ENCODE measurements at places on chromosomes 13 and 19.
A peak's percentile ranks its signal among the peaks of the same experiment; 100 is the strongest.

- DNase-seq, result no peak
Measured at GRCh38 chr13:55302568-55302967, 1838.2 kb upstream of the PRR20A start.

DNA sequence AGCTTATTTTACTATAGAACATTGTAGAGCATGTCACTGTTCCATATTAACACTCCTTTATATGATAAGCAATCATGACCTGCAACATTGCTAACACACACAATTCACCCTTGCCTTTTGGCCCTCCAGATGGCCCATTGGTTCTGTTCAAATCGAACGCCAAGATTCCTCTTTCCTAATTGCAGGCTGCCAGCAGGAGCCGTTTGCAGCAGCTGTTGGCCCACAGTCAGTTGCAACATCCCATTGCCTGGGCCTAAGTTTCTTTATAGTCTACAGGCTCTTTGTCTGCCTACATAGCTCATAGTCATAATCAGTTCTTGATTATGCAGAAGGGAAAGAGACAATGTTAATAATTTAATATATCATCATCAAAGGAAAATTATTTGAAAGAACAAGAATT is 37.6 kb downstream of the KCTD12 start:
- no peak for DNase-seq

DNA sequence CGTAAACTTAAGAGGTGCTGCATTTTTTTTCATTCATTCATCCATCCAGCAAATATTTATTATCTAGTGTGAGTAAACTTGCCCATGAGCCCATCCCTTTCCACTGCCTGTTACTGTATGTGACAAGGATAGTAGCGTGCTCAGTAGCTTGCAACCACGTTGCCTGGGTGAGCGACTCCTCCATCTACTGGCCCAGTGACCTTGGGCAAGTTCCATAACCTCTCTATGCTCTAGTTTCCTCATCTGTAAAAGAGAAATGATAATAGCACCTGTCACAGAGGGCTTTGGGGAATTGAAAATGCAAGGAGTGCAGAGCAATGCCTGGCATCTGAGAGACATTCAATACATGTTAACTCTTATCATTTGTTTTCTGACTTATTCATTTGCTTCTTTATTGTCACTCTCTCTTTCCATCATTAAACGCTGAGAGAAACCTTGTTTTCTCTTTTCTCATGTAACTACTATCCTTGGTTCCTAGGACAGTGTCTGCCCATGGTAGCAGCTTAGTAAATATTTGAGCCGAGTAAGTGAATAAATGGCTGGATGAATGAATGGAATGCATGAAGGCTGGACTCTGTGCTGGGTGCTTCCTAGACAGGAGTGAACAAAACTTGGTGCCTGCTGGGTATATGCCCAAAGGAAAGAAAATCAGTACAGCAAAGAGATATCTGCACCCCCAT is 19.9 kb downstream of the LRCH1 start:
- DNase-seq, result no peak

DNA sequence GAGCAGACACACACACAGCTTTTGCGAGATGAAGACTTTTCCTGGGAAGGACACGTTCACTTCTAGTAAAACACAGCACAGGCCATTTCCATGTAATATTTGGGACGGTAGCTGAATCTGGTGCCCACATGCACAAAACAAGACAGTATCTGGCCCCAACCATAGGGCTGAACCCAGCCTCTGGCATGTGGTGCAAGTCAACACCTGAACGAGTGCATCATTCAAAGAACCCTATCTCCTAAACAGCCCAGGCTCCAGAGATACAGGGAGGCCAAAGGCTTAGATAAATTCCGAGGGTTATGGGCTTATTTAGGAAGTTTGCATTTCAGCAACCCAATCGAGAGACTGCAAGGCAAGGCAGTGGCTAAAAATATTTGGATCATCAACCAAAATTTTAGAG is 2.7 kb upstream of the TFDP1 start:
- no peak for DNase-seq

DNA sequence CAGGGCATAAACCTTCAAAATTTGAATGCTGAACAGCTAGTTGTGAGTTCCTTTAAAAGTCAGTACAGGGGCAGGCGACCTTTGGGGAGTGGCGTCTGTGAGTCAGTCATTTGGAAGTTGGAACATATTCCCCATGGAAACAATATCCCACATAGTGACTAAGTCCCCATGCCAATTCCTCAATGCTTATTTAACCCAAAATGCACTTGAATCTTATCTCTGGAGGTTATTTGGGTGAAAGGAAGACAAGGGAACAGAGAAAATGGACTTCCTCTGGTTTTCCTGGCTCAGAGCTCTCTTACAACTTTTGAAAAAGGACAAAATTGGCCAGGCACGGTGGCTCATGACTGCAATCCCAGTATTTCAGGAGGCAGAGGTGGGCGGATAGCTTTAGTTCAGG is 479.2 kb upstream of the NBEA start:
- no peak for DNase-seq

- DNase-seq, result peak; percentile 14
Measured at GRCh38 chr19:39335168-39335548, 685 bp downstream of the GMFG start.

- DNase-seq, result no peak
Measured at GRCh38 chr13:97521726-97522125, 87.8 kb downstream of the RAP2A start.

- no peak for DNase-seq
Measured at GRCh38 chr19:31527443-31527842, 178.2 kb upstream of the TSHZ3 start.

DNA sequence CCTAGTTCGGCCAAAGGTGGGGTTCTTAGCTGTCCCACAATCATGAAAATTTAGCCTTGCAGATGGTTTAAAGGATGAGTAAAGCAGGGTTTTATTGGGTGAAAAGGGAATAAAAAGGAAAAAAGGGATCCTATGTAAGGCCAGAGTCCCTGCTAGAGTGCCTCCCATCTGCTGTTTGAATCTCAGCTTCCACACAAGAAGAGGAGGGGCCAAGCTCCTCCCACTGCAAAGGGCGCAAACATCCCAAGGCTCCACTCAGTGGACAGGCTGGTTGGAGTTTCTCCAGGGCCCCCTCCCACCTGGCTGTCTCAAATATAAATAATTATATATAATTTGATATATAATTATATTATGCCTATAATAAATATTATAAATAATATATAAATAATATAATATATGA is 1272.1 kb upstream of the PCDH20 start:
- no peak for DNase-seq

DNA sequence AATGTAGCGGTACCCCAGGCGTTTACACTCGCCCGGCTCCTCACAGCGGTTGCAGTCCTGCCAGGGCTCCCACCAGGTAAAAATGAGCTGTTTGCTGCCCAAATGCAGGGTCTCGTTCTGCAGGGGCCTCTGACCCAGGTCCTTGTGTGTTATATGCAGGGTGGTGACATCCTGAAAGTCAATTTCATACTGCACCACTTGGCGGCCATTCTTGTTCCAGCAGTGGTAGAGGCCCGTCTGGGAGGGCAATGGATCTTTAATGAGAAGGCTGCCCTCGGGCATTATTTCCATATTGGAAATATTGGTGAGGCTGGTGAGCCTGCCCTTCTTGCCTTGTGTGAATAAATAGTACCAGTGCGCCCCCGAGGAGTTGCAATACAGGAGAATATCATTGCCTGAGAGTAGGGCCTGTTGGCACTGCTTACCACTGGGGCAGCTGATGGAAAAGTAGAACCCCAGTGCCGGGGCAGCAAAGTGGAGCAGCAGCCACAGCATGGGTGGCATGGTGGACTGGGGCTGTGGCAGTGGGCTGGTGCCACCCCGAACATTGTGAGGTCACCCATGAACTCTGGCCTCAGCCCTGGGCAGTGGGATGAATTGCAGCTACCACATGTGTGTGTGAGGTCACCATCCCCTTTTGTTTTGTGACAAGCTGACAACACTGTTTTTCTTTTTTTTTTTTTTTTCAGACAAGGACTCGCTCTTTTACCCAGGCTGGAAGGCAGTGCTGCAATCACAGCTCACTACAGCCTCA is at the start of gene FAM187B:
Gene FAM187B (minus strand): TSS at position 563 of the 754 bp plus-strand sequence. CDS start 59 bp downstream, at position 504.
- DNase-seq, result no peak

GRCh38 chr13:99415851-99416331 is 85.4 kb upstream of the TM9SF2 start:
- DNase-seq, result no peak

- no peak for DNase-seq
Measured at GRCh38 chr13:64928696-64929499, 2301.2 kb downstream of the PCDH9 start.

GRCh38 chr19:38696729-38697055 is 47.6 kb downstream of the CAPN12 start:
- no peak for DNase-seq

GRCh38 chr13:93765062-93765461 is 538.5 kb downstream of the GPC6 start:
- no peak for DNase-seq

- DNase-seq, result peak; percentile 80
Measured at GRCh38 chr19:3698974-3699740, 1.1 kb downstream of the PIP5K1C start.

DNA sequence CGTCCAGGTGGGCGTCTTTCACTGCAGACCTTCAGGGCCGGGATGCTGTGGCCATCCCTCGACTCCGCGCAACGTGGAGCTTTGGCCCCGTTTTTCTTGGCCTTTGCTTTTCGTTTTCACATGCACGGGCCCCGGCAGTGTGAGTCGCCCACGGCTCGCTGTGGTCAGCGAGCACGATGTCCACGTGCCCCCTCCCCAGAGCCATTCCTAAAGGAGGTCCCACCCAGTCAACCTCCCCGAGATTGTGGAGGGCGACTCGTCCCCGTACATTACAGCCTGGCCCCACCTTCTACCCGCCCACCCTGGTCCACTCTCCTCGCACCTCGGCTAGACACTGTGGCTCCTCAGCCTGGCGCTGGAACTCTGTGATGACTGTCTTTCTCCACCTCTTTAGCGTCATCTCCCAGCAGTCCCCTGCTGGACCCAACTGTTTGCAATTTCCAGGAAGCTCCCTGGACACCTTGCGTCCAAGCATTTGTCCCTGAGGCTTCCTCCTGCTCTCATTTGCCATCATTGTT is 405 bp downstream of the ZNF446 start:
- DNase-seq, result peak; percentile 73

DNA sequence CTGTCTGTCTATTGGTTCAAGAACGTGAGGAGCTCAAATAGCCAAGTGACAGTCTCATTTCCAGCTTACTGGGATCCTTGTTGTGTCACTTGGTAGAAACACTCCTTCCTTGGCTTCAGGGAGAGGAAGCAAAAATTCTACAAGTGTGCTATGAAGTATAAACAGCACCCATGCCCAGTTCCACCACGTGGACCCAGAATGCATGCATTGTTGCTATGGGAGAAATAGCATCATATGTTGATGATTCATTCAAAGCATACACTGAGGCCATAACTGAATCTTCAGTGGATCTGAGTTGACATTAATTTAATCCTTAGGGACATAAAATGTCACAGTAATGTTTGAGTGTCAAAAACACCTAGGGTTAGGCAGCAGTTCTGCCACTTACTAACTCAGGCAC is 199.0 kb upstream of the RXFP2 start:
- DNase-seq, result no peak

DNA sequence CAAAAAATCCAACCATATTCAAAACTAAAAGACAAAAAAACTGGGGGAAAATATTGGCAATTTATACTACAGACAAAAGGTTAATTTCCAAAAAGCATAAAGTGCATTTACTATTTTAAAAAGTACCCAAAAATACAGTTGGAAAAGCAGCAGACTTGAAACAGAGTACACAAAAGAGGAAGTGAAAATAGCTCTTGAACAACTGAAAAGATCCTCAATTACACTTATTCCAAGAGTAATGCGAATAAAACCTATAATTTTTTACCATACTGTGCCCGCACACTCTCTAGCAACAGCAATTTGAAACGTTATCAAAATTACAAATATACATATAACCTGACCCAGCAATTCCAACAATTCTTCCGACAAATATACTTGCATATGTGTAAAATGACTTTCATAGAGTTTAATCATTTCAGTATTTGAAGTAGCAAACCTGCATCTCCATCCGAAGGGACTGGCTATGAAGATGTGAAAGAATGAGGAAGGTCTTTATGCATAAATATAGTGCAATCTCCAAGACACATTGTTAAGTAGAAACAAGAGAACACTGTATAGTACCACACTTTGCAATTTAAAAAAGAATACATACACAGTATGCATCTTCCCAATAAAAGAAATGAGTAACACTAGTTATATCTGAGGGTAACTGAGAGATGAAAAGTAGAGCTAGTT is 25.4 kb downstream of the ALG5 start:
- DNase-seq, result no peak

- DNase-seq, result peak; percentile 25
Measured at GRCh38 chr19:15373644-15374043, 5.9 kb downstream of the AKAP8 start.

DNA sequence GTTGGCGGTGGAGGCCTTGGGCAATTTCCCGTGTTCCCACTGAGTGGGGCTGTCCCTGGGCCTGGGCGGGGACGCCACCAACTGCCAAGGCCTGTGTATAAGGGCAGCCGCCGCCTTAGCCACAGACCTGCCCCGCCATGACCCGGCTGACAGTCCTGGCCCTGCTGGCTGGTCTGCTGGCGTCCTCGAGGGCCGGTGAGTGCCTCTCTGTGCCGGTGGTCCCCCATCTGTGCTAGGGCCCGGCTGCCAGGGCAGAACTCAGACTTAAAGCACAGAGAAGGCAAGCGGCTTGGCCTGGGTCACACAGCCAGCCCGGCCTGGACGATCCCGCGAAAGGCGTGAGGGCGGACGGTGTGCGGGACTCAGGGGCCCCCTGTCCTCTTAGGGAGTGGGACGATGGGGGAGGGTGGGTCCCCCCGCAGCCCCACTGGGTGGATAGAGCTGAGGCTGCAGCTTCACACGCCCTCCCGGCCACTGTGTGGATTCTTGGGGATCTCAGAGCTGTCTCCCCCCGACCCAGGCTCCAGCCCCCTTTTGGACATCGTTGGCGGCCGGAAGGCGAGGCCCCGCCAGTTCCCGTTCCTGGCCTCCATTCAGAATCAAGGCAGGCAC is at the start of gene AZU1:
Gene AZU1 (plus strand): TSS at position 128 of the 612 bp plus-strand sequence. CDS start 10 bp downstream, at position 138.
- DNase-seq, result no peak

DNA sequence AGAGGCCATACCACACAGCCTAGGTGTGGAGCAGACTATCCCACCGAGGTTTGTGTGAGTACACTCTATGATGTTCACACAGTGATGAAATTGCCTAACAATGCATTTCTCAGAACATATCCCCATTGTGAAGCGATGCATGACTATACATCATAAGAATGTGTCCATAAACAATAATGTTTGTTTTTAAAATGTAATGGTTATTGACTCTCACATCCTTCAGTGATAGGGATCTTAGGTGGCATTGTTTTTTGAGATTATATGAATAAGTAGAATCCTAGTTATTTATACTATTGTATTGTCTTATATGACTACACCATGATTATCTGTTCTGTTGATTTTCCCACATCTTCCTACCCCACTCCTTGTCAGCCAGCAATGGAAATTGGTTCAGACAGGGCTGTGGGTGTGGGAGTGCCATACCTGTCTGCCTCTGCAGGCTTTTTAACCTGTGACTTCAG is 13.6 kb downstream of the CCNA1 start:
- no peak for DNase-seq
